ENCODE measurements at places on chromosomes 7 and 10.
A peak's percentile ranks its signal among the peaks of the same experiment; 100 is the strongest.

DNA sequence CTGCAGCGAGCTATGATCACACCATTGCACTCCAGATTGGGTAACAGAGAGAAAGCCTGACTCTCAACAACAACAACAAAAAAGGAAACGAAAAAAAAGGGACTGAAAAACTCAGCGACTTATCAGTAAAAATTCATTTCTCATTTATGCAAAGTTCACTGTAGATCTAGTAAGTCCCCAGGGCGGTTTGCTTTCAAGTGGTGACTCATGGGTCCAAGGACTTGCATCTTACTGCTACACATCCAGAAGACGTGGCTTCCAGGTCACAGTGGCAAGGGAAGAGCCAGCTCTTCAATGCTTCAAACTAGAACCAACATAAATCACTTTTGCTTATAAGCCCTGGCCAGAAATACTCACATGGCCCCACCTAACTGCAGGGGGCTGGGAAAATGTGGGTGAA is 178.3 kb upstream of the AUTS2 start:
- DNase-seq, result no peak

- no peak for DNase-seq
Measured at GRCh38 chr7:42692621-42693020, 219.2 kb downstream of the C7orf25 start.

DNA sequence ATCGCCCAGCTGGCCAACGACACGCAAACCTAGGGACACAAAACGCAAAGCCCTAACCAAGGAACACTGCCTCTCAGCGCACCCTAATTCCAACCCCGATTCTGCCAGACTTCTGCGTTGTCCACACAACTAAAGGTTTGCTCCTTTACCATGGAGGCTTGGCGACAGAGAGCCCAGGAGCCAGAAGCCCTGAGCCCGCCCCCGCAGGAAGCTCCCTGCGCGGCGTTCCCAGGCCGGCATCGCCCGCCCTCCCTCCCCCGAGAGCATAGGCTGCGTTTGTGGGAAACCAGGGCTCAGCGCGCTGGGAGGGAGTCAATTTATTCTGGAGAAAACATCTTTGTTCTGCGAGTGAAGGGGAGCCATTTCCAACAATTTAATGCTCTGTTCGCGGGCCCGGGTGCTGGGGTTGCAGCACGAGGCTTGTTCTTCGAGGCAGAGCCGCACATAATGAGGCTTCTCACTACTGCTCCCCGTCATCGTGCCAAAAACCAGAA is 103.9 kb downstream of the GRID1 start:
- DNase-seq, result peak; percentile 11

- no peak for DNase-seq
Measured at GRCh38 chr7:85426487-85426960, 239.7 kb upstream of the SEMA3D start.

- no peak for DNase-seq
Measured at GRCh38 chr7:148485618-148486017, 104.9 kb upstream of the C7orf33 start.

GRCh38 chr10:129090618-129091366 is 376.2 kb upstream of the MGMT start:
- peak; percentile 59 for DNase-seq

- no peak for DNase-seq
Measured at GRCh38 chr10:133440633-133441285, 13.0 kb upstream of the SCART1 start.
